RPMI8226 (cell line): ENCODE measurements at places on chromosomes 7 and 10.

GRCh38 chr10:103637011-103637410, 143.5 kb downstream of the NEURL1 start:
- DNase-seq, result no peak

GRCh38 chr7:85224171-85224570, 37.3 kb upstream of the SEMA3D start:
- no peak for DNase-seq

DNA sequence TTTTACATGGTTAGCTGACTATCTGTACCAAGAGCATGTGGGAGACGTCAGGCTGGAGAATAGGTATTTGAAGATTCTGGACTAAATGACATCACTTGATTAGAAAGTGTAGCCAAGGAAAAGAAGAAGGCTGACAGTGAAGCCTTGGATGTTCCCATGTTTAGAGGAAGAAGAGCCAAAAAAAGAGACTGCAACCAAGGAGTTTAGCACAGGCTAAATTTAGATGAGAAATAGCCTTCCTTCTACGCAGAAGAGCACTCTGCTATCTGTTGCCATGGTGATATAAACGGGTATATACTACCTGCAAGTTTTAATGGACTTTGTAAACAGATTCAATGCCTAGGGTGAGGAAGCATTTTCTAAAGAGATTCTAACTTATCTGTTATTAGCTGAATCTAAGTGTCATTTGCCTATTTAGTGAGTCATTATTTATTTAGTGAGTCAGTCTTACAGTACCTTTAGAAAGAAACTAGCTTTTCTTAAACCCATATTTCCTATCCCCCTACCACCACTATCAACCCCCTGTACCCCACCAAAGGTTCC, 69.8 kb downstream of the CDK6 start:
- DNase-seq, result no peak

DNA sequence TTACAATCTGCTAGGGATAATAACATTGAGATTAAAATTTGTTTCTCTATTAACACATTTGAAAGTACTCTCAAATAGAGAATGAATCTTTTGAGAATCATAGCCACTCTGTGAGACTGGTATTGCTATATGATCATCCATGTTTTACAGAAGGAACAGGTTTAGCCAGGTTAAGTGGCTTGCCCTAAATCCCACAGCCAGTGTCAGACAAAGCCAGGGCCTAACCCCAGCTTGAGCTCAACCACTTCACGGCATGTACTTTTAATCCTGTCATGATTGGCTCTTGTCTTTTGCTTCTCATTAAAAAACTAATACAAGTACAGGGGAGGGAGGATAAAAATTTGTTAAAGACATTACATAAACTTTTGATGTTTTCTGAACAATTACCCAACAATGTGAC, 3.8 kb upstream of the ZNRF2 start:
- DNase-seq, result no peak

DNA sequence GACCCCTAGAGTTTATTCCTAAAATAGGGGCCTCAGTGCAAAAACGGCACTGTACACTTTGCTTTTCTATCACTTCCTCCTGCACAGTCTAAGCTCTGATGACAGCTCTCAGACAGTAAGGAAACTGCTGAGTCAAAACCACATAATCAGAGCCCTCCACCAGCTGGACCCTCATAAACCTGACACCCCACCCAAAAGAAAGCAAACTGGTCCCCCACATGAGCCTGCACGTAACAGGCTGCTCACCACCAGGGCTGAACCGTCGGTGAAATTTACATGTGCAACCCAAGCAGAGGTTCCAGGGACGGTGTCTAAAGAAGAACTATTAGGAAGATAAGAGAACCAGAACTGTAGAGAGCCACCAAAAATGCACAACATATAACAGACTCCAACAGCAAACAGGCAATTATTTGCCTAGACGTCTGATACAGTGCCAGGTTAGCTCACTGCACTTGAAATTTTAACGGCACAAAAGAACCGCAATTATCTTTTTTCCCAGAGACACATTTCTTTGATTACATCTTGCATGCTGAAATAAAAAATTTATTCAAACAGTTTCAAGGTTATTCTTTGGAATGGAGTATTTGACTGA, 19.6 kb downstream of the SGMS1 start:
- no peak for DNase-seq

GRCh38 chr7:100476903-100477870, 1.8 kb downstream of the TSC22D4 start:
- DNase-seq, result no peak

- no peak for DNase-seq
Measured at GRCh38 chr10:114316744-114317143, 77.7 kb downstream of the VWA2 start.
